ENCODE measurements at places on chromosomes 11 and 22.

GRCh38 chr11:69965821-69966582 is 112.1 kb upstream of the ANO1 start:
- DNase-seq: peak; percentile 26

- no peak for DNase-seq
These were observed 35.6 kb upstream of the TH start for GRCh38 chr11:2207212-2207611.

- DNase-seq: no peak
These were observed 849 bp upstream of the TCF20 start for GRCh38 chr22:42271191-42271813.

- DNase-seq: no peak
These were observed 164.4 kb upstream of the DDI1 start for GRCh38 chr11:103871923-103872551.

DNA sequence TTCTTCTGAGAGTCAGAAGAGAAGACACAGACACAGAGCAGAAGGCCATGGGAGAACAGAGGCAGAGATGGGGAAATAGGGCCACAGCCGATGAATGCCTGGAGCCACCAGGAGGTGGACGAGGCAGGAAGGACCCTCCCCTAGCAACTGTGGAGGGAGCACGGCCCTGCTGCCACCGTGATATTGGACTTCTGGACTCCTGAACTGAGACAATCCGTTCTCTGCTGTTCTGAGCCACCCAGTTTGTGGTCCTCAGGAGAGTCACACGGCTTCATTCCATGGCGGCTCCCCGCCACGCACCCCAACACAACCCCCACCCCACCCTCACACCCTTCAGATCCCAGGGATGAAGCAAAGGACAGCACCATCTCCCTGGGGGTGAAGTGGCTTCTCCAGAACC is 338.1 kb downstream of the CTTN start:
- DNase-seq: no peak

DNA sequence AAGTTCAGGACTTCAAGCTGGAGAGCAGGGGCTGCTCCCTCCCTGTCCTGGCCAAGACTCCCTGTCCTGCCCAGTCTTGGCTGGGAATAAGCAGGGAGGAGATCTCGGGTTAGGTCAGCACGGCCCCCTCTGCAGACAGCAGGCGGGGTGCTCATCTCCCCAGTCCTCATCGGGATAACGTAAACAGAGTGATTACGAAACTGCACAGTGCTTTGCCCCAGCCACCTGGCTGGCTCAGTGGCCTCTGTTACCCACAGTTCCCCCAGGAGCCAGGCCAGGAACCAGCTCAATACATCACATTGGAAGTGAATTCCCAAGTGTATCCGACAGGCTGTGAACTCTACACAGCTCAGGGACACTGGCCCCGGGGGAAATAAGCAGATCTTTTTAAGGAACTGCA is 42.7 kb upstream of the KCNJ11 start:
- DNase-seq: no peak

DNA sequence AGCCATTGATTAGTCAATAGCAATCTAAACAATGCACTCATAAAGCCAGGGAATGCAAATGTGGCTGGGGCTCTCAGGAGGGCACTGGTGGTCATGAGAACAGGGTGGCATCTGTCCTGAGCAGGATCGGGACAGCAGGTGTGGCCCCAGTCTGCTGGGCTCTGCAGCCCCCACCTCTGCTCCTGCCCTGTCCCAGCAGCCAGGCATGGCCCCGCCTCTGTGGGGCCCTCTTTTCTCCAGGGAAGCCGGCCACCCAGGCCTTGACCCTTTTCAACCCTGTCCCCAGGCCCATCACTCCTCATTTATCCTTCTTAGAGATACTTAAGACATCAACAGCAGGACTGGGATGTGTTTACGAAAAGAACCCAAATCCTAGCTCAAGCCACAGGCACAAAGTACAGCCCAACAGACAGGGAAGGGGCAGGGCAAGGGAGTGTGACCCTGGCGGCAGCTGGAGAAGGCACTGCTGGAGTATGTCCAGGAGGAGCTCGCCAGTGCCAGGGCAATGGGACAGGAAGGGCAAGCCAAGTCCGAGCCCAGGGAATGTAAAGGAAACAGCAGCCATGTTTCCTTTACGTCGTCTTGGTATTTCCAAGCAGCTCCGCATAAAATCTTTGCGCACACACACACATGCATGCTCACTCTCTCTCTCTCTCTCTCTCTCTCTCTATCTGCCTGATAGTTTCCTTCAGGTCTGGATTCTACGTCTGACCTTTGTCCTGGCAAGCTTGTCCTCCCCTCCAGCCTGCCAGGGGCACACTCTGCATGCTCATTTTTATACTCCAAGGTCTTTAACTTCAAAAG is 59.9 kb downstream of the DGCR2 start:
- DNase-seq: peak; percentile 1

GRCh38 chr11:73375830-73376159 is 404 bp upstream of the RELT start:
- no peak for DNase-seq

DNA sequence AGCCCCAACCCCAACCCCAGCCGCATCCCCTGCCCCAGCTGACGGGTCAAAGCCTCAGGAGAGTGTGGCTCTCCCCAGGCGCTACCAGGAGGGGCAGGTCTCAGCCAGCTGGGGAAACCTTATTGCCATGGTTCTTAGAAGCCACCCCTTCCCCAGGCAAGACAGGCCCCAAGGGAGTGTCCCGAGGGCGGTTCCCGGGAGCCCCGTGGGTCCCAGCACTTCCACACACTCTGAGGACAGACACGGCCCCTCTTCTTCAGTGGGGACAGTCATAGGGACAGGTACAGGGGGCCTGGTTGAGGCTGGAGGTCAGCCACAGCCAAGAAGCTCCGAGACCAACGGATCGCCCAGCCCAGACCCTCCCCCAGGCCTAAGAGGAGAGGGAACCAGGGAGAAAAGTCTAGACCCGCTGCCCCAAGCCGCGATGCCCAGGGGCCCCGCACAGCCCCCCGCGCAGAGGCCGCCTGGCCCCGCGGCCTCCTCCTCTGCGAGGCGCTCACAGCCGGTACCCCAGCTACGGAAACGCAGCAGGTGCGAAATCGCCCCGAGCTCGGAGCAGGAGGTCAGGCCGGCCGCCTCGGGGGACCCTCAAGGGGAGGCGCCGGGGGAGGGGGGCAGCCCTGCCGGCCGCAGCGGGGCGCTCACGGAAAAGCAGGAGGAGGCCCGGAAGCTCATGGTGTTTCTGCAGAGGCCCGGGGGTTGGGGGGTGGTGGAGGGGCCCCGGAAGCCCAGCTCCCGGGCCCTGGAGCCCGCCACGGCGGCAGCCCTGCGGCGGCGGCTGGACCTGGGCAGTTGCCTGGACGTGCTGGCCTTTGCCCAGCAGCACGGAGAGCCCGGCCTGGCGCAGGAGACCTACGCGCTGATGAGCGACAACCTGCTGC is 2.6 kb downstream of the KLHDC7B start:
- DNase-seq: no peak

- DNase-seq: no peak
These were observed 173.2 kb downstream of the DSCAML1 start for GRCh38 chr11:117623831-117624271.
